ENCODE measurements at places on chromosomes 3 and 15.

DNA sequence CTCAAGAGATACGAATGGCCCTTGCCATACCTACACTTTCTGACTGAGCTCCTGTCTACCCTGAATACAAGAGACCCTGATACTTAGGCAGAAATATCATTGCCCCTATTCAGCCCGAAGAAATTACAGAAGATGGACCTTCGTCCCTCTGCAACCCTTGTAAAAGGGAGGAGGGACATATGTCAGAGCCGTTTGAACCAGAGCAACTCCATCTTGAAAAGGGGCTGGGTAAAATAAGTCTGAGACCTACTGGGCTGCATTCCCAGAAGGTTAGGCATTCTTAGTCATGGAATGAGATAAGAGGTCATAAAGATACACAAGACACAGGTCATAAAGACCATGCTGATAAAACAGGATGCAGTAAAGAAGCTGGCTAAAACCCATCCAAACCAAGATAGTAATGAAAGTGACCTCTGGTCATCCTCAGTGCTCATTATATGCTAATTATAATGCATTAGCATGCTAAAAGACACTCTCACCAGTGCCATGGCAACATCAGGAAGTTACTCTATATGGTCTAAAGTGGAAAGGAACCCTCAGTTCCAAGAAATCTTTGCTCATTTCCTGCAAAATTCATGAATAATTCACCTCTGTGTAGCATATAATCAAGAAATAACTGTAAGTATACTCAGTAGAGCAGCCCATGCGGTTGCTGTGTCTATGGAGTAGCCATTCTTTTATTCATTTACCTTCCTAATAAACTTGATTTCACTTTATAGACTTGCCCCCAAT is 49.7 kb upstream of the GPD1L start:
- DNase-seq = no peak

- no peak for DNase-seq
Observed at GRCh38 chr3:87796843-87797185, 262.0 kb downstream of the CGGBP1 start.

GRCh38 chr3:89104499-89104898 is 2.9 kb upstream of the EPHA3 start:
- DNase-seq = no peak

GRCh38 chr3:141056751-141057171 is 5.6 kb downstream of the SPSB4 start:
- no peak for DNase-seq

- DNase-seq = no peak
Observed at GRCh38 chr15:77094397-77095030, 23.6 kb upstream of the TSPAN3 start.

DNA sequence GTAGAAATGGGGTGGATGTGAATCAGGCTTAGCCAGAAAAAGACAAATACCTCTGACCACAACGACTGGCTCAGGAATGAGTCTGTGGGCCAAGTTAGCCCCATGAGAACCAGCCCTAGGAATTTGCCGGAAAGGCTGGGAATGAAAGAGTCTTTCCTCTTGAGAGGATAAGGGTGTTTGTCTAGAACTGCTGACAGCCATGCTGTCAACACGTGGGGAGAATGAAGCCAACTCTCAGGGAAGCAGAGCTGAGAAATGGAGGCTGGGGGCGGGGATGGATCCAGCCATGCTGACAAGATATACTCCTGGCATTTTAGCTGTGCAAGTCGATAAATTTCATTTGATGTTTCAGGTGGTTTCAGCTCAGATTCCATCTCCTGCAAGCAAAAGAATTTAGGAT is 10.6 kb upstream of the SLC6A1 start:
- no peak for DNase-seq

GRCh38 chr15:69039516-69040225 is 25.2 kb downstream of the NOX5 start:
- no peak for DNase-seq

GRCh38 chr3:73435055-73435454 is 189.7 kb downstream of the PDZRN3 start:
- DNase-seq = no peak

- no peak for DNase-seq
Observed at GRCh38 chr15:41996921-41997592, 23.8 kb downstream of the PLA2G4E start.

All from HTR-8/SVneo (cell line).